Stimulated activated CD4-positive, alpha-beta T cell treated with anti-CD3 and anti-CD28 coated beads, Interleukin-1b, Interleukin-23, amount 100 ng/mL, for 1 hour (primary cell): ENCODE measurements at places on chromosomes 11 and 22.

- DNase-seq = no peak
Measured at GRCh38 chr22:50671641-50672040, 982 bp upstream of the SHANK3 start.

DNA sequence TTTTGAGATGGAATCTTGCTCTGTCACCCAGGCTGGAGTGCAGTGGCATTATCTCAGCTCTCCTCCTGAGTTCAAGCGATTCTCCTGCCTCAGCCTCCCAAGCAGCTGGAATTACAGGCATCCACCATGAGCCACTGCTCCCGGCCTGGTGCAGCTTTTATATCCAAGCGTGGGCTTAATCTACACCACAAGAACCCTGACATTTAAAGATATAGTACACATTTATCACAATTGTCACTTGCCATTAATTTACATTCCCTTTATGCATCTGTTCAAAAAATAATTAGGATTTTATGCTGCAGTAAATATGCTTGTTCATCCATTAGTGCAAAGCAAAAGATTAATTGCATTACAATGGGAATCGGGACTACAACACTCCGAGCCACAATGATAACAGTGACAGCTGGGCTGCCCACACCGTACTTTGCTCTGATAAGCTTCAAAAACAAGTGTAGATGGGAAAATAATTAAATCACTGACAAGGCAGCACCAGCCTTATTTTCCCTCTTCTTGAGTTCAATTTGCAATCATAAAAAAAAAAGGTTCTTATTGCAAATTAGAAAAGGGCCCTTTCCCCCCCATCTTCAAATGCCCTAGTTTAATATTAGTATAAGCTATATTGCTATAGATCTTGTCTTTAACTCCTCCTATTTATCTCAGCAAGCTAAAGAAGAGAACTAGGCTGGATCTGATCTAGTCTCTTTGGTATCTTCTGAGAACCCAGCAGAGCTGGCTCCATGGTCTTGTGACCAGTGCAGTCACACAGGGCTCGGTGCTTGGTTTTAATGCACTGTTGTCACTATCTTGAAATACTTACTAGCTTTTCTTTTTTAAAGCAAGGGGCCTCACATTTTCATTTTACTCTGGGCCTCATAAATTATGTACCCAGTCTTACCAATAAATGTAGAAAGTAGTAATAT, 206.2 kb upstream of the LRRC4C start:
- no peak for DNase-seq

- DNase-seq = no peak
Measured at GRCh38 chr22:16827506-16827905, 2.3 kb upstream of the XKR3 start.

GRCh38 chr11:47611348-47611794, 17.2 kb upstream of the C1QTNF4 start:
- DNase-seq = no peak

- DNase-seq = no peak
Measured at GRCh38 chr11:32575070-32575469, 8.6 kb upstream of the EIF3M start.

DNA sequence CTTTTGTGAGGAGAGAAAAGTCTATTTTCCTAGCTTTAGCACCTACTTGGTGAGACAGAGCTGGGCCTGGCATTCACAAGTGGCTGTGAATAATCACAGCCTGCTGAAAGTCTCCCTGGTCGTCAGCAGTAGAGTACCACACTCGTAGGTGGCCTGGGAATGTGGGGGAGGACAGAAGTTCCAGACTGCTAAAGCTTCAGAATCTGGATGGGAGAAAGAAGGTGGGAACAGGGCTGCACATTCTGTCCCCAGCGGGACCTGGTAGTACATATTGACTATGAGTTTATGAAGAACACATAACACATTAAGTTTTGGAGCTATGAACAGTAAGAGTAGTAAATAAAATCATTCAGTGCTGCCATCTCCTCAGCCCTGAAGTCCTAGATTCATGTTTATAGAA, 19.0 kb upstream of the LIMK2 start:
- DNase-seq = no peak

- no peak for DNase-seq
Measured at GRCh38 chr22:27886843-27887151, 32.3 kb downstream of the PITPNB start.

GRCh38 chr11:59676205-59676604, 7.4 kb upstream of the PATL1 start:
- no peak for DNase-seq

GRCh38 chr11:116511684-116512083, 261.1 kb downstream of the BUD13 start:
- DNase-seq = no peak

DNA sequence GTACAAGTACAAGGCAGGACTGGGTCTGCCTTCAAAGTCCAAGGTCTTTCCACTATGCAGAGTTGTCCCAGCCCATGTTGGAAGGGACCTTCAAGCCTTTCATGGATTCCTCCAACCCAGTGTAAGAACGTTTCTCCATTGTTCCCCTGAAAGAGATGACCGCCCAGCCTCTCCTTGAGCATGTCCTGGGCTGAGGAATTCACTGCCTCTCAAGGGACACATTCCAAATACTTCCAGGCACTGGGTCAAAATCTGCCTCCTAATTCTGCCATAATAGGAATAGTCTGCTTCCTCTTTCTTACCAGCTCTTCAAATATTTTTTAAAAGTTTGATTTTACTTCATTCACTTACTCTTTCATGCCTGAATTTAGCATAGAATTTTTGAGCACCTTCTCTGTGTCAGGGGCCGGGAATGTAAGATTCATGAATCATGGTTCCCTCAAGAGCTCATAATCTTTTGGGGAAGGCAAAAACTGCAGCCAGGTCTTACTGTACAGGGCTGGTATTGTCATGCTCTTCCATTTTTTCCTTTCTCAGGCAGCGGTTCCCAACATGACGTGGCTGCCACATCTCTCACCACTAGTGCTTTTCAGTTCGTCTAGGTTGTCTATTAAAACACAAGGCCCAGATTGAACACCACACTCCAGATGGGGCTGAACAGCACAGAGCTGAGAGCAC, 143.3 kb upstream of the TBCEL start:
- DNase-seq = no peak

DNA sequence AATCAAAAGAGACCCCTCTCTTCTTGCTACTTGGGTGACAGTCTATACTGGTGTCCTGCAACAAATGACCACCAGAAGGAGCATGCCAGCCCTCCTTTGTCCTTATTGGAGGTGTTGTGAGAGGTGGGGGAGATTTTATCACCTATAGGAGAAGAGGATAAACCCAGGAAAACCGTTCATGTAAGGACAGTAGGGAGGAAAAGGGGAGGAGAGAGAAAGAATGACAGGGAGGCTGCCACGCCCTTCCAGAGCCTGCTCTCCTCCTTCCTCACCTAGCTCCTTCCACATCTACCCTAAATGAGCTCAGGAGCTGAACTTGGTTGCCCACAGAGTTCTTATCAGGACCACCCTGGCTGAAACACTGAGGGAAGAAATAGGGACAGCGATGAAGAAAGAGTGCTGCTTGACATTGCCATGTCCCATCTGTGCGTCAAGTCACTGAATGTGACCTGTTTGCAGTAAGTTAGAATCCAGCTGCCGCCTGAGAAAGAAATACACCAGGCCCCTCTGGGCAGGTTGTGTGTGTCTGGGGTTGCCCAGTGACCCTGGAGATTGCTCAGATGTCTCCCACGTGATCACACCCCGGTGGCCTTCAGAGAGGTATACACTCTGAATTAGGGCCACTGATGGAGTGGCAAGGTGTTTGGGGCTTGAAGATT, 40.4 kb upstream of the ETS1 start:
- no peak for DNase-seq

DNA sequence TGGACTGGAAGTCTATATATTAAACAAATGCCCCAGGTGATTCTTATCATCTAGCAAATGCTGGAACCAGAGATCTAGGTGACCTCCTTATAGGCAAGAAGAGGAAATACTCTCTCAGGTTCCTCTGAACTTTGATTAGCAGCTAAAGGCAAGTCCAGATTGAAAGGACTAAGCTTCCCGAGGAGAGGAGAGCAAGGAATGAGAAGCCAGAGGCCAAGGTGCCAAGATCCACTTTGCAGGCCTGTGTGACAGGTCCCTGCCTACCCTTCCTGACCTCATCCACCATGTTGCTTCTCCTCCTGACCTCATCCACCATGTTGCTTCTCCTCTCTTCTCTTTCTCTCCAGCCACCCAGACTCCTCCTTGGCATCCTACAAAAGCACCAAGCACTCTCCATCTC, 173.2 kb downstream of the LARGE1 start:
- DNase-seq = no peak

GRCh38 chr11:31865606-31866300, 54.6 kb upstream of the PAX6 start:
- DNase-seq = no peak

DNA sequence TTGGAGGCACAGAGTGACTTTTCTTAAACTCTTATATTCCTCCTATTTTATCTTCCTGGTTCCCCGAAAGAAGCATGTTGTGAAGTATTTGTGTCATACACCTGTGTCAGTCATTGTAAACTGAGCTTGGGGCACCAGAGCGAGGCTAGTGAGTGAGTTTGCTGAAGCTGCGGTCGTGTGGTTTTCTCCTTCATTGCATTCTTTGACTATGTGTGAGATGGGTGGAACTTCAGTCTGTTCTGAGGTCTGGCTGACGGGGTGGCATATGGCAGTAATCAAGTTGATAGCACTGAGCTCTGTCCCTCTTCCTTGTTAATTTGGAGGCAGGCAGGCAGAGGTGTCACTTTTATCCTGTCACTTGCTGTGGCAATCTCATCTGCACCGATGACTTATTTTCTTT, 4.2 kb downstream of the VPS26B start:
- no peak for DNase-seq

DNA sequence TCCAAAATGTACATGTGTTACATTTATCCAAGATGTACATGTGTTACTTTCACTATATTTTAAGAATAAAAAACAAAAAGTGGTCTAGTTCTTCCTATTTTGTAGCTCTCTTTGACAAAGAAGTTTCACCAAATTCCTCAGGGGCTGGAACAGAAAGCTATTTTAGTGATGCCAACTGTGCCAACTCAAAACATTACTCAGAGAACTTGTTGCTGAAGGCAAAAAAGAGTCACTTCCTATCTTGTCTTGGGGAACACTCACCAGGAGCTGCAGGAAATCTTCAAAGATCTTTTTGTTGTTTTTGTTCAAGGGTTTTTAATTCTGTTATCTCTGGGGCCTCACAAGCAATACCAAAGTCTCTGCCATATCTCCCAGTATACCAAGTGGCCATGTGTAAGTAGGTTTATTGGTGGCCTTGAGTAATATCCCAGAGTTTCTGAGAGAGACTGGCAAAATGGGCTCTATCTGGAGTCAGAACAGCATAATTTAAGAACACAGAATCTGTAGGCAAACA, 13.6 kb upstream of the EED start:
- DNase-seq = no peak

GRCh38 chr22:39234867-39235687, 9.7 kb downstream of the PDGFB start:
- DNase-seq = no peak

- no peak for DNase-seq
Measured at GRCh38 chr22:44188986-44189630, 8.4 kb downstream of the PARVG start.

GRCh38 chr22:23376256-23376655, 195.9 kb downstream of the BCR start:
- no peak for DNase-seq
